ENCODE measurements at places on chromosomes 7 and 10. TPM values are rescaled to one million over a fixed set of nuclear protein-coding genes. Genes with fewer than 3 reads are reported as not detected.

DNA sequence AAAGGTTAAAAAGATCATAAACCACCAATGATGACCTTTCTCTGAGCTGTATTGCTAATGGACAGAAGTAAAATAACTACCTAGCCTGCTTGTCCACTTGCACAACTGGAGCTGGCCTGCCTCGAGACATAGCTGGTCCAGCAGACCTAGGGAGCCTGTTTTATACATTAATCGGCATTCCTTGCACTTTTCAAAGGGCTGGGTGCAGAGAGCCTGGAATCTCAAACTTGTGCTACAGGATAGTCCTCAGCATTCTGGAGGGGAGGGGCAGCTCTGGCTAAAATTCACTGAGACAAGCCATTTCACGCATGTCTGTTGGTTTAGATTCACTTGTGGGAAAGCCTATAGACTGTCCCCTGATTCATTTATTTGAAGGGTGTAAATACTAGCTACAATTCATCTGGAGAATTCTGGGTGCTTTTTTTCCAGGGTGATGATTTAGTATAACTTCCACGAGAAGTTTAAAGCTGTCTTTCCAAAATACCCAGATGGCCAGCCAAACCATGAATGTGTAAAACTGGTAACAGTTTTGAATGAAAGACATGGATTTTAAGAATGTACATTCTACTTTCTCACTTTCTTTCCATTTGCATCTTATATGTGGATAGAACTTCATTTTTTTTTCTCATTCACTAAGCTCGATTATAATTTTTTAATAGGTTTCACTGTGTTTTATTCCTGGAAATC is 389.4 kb downstream of the KCNMA1 start:
- DNase-seq: no peak

DNA sequence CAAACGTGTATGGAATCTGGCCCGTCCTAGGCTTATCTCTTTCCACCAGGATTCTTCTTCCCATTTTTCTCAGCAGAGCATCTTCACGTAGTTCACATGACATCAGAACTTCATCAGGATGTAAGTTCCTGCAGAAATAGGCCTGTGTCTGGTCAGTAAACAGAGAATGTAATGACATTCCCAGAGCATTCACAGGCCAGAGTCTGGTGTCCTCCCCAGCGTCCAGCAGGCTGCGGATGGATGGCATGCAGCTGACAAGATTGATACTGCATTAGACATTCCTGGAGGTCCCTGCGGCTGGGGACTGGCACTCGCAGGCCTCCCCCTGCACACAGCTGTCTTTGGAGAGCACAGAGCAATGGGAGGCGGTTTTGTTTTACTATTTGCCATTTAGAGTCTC is 28.7 kb downstream of the MGMT start:
- DNase-seq: no peak

DNA sequence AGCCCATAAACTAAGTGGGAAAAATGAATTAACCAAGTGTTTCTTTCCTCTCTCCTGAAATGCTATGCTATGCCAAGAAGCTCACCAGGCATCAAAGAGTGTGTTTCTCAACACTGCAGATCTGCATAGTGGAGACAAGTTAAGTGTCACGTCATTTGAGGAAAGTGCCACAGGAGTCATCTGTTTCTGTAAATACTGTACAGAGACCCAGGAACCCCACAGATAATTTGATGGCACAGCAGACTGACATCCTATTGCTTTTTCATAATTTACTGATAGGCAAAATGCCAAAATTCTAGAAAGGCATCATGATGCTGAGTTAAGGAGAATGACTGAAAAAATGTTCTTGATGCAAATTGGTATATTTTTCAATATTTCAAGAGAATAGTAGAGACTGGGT is 124.3 kb downstream of the NRCAM start:
- DNase-seq: no peak

DNA sequence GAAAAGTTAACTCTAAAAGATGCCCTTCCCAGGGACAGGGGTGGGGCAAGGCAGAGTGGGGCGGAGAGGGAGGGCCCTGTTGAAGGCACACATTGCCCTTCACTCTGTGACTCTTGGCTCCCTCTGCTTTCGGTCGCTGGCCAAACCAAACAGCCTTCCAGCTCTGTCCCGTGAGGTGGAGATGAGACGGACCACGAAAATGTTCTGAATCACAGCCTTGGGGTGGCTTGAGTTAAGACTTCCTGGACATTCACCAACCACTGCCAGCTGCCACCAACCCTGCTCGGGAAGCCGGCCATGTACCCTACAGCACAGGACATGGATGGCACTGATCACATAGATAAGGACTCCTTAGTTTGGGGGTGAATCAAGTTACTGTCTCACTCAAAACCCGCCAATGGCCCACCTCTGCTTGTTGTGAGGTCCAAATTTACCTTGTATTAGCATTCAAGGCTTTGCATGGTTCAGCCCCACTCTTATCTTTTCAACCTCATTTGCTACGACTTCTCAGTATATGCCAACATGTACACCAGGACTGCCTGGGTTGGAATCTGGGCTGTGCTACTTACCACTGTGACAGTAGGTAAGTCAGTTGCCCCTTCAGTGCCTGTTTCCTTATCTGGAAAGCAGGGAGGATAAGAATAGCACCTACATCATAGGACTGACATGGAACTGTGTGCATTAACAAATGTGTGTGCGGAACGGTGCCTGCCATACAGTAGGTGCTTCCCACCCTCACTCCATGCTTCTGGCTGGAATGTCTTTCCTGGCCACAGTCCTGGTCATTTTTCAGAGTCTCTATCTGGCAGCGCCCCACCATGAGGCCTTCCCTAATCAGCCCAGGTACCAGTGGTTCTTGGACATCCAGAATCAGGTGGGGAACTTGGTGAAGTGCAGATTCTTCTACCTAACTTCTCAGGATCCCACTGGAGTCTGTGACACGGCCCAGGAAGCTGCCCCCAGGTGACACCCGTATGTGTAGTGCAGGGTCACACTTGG is 28.0 kb downstream of the ITPRIP start:
- DNase-seq: no peak

- no peak for DNase-seq
These were observed 459 bp downstream of the ZDHHC6 start for GRCh38 chr10:112446055-112446854.

ZNF316 gene
- polyA plus RNA-seq: 11.6 TPM

FANK1 gene
- 1.5 TPM for polyA plus RNA-seq

HSPA12A gene
- polyA plus RNA-seq: 0.54 TPM
